ENCODE measurements at places on chromosomes 4 and X.

- DNase-seq: no peak
These were observed 219.9 kb downstream of the CCNG2 start for GRCh38 chr4:77376788-77377460.

DNA sequence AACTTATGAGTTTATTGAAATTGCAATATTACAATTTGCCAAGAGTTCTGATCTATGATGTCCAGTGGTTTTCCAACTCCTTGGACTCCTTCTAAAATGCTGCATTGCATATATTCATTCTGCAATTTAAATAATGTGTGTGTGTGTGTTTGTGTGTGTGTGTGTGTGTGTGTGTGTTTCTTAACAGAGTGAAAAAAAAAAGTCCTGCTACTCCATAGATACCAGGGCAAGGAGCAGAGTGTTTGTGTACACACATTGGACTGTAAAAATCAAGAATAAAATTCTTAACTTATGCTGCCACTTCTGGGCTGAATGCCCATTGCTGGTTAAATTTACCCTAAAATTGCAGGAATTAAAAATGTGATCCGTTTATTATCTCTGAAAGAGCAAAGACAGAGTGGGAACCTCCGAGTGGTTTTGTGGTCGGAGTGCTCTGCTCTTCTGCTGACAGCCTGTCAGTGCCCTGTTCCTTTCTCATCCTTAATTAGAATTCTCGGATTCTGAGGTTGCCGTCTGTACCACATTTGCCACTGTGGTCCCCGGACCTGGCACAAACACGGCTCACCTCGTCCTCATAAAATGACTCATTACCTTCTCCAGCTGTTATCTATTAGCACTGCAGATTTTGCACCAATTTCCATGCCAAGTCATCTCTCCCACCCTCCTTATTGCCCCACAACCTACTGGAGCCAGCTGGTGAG lies 355.5 kb downstream of the KCNIP4 start:
- no peak for DNase-seq

GRCh38 chrX:41922431-41923151 lies 763 bp downstream of the CASK start:
- DNase-seq: peak; percentile 73

- no peak for DNase-seq
These were observed 146.9 kb downstream of the DCHS2 start for GRCh38 chr4:154344686-154345085.

- DNase-seq: no peak
These were observed 35.1 kb downstream of the RBM47 start for GRCh38 chr4:40594261-40595178.

DNA sequence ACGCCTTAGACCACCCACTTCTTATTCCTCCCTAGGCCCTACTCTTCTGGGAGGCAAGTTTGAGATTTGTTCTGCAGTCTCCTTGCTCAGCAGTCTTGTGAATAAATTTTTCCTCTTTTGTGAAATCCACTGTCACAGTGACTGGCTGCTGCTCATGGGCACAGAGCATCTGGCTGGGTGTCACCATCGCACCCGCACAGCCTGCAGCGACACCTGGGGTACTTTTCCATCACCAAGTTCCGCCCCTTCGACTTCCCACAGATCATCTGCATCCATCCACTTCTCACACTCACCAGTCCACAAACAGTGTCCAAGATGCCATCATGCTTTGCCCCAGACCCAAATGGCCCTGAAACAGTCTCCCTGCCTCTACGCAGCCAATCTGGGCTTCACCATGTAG lies 36.4 kb upstream of the AFAP1 start:
- DNase-seq: no peak

DNA sequence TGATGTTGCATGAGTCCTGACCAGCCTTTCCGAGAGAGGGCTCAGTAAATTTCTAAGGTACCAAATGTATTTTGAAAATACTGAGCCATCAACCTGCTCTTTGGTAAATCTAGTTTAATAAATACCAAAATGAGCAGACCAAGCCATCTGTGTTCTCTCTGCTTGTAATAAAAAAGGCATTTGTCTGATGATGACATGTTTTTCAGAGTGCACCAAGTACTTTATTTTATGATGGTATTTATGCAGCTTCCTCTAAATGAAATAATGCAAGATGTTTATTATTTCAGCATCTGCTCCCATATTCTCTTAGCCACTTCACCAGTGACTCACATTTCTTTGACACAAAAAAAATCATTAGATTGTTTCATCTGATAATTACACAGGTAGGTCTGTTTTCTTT lies 700.5 kb downstream of the TRIML1 start:
- DNase-seq: no peak

DNA sequence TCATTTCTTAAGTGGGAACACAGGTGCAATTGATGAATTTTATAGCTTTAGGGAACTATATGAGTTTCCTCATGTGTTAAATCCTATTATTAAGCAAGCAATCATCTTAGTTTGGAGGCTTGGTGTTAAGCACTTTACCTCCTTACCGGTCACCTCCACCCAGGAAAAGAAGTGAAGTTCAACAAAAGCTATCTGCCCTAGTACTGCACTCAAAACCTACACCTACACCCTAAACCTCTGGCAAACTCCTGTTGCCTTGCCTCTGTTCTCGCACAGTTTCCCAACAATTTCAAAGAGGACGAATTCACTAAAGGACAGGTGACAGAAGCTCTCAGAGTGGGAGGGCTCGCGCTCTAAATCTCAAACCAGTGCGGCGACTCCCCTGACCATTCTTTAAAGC lies 85.7 kb upstream of the TENT5D start:
- DNase-seq: peak; percentile 1

DNA sequence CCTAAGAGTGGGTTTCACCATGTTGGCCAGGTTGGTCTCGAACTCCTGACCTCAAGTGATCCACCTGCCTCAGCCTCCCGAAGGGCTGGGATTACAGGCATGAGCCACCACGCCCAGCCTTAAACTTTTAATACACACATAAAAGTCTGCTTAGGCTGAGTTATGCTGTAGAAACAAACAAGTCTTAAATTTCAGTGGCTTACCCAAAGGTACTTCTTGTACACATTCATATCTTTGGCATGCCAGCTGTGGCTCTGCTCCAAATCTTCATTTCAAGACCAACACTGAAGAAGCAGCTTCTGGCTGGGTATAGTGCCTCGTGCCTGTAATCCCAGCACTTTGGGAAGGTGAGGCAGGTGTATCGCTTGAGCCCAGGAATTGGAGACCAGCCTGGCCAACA lies 80.3 kb downstream of the PPEF2 start:
- DNase-seq: no peak

DNA sequence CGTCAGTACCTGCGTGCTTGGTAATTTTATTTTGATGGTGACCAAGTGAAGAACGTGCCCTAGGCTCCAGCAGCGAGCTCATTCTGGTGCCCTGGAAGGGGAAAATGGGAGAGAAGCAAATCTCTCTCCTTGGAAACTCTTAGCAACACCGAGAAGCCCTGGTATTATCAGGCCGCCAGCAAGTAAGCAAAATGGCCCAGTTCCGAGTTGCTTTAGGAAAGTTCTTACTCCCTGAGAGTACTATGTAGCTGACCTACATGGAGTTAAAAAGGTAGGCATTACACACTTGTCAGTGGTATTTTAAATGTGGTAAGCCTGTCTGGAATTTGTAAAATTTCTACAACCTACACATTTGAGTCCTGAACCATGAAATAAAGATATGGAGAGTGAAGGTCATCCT lies 146.4 kb downstream of the CPEB2 start:
- no peak for DNase-seq

DNA sequence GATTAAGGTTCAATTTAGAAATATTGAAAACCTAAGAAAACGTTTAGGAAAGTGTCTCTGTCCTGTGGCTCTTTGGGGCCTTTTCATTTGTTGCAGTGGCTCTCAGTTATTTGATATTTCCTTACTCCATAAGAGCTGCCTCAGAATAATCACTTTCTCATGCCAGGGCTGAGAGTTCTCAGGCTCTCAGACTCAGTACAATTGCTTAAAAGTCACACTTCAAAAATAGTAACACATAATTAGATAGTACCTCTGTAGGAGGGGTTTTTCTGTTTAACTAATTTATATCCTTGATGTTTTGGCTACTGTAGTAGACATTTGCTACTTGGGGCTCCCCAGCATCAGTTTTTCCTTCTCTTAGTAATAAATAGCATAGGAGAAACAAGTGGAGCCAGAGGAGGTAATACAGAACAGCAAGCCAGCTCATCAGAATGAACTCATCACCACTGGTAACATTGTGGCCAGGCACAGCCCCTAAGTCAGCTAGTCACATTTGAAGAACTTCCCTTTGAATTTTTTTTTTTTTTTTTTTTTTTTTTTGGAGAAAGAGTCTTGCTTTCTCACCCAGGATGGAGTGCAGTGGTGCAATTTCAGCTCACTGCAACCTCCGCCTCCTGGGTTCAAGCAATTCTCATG lies 8.0 kb upstream of the HNRNPD start:
- no peak for DNase-seq

DNA sequence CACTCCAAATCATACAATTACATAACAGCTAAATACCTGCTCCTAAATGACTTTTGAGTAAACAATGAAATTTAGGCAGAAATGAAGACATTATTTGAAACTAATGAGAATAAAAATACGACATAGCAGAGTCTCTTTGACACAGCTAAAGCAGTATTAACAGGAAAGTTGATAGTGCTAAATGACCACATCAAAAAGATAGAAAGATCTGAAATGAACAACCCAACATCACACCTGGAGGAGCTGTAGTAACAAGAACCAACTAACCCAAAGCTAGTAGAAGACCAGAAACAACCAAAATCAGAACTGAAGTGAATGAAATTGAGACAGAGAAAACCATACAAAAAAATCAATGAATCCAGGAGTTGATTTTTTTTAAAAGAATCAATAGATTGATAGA lies 257.8 kb downstream of the ARAP2 start:
- DNase-seq: no peak

DNA sequence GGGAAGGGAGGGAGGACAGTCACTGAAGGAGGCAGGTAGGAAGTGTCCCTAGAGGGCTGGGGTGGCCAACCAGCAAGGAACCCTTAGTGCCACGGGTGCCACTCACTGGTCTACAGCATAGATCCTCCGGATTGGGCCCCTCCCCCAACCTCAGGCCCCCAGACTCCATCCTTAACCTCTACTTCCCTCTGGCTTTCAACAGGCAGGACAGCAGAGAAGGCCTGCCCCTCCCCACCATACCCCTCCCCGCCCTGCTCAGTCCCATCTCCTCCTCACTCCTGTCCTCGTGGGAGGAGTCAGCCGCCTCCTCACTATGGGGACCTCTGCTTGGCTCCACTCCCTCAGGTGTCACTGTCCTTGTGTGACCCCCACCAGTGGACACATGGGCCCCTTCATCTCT lies 77.7 kb upstream of the PSAPL1 start:
- no peak for DNase-seq

DNA sequence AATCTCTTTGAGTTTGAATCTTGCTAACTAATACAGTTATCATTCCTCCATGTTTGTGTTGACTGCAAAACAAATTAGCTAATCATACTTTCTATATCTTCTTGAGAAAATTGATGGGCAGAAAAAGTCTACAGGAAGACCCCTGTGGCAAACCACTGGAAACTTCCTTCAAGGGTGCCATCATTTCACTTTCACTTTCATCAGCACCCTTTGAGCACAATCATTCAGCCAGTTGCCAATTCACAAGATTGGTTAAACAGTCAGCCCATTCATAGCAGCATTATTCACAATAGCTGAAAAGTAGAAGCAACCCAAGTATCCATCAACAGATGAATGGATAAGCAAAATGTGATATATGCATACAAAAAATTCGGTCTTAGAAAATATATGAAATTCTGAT lies 101.5 kb downstream of the CCDC160 start:
- no peak for DNase-seq

DNA sequence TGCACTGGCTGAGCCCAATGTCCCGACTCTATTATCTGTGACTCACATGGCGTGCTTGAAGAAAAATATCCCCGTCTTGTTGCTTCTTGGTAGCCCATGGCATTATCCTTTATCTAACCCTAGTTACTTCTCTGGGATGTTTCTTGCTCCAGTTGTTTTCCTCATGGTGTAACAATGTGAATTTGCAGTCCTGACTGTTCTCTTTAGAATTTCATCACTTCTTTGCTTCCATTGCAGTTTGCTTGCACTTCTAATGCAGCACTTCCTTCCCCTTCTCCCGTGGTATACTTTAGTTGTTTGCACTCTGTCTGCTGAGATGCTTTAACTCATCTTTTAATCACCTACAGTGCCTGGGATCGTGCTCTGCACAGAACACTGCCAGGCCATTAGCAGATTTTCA lies 126.9 kb downstream of the MAML3 start:
- DNase-seq: no peak

DNA sequence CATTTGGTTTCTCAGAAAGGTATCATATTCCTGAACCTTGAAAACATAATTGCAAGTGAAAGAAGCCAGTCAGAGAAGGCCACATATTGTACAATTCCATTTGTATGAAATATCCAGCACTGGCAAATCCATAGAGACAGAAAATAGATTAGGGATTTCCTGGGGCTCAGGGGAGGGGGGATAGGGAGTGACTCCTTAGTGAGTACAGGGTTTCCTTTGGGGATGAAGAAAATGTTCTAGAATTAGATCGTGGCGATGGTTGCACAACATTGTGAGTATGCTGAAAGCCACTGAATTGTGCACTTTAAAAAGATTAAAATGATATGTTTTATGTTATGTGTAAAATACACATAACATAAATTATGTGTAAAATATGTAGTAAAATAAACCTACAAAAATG lies 10.3 kb downstream of the XPNPEP2 start:
- DNase-seq: no peak

DNA sequence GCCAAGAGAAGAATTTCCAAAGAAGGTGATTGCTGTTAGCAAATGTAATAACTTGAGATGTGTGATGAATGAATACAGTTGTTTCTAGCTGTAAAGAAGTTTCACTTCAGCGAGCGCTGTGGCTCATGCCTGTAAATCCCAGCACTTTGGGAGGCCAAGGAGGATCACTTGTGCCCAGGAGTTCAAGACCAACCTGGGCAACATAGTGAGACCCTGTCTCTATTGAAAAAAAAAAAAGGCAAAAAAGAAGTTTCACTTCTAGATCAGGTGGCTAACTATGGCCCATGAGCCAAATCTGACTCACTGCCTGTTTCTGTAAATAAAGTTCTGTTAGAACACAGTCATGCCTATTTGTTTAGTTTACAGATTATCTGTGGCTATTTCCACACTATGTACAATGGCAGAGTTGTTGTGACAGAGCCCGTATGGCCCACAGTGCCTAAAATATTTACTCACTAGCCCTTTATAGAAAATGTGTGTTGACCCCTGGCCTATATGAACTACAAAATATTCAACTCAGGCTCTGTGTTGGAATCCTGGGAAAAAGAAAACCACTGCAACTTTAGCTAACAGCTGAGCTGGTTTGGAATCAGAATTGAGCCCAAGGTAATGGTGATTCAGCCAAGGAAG lies 54.1 kb upstream of the PRPS1 start:
- no peak for DNase-seq

- DNase-seq: peak; percentile 55
These were observed 1.0 kb upstream of the USP27X start for GRCh38 chrX:49878128-49878833.

GRCh38 chr4:25258980-25259578 lies 25.2 kb downstream of the PI4K2B start:
- no peak for DNase-seq

DNA sequence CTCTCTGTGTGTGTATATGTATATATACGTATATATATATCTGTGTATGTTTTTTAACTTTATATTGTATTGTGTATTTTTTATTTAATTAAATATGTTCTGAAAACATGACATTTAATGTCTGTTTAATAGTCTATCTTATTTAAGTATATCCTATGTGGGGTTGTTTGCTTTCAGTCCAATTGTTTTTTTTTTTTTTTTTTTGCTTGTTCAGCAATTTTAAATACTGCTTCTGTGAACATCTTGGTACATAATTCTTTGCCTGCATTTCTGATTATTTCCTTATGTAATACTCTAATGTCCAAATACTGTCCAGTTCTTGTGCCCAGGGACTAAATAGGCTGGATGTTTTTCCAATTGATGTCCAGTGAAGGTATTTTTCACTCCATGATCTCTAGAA lies 45.1 kb upstream of the MAD2L1 start:
- no peak for DNase-seq

Measured in kidney (tissue), 22 donors.